ENCODE measurements at places on chromosomes 2 and 18. TPM values are rescaled to one million over a fixed set of nuclear protein-coding genes. Genes with fewer than 3 reads are reported as not detected.

DNA sequence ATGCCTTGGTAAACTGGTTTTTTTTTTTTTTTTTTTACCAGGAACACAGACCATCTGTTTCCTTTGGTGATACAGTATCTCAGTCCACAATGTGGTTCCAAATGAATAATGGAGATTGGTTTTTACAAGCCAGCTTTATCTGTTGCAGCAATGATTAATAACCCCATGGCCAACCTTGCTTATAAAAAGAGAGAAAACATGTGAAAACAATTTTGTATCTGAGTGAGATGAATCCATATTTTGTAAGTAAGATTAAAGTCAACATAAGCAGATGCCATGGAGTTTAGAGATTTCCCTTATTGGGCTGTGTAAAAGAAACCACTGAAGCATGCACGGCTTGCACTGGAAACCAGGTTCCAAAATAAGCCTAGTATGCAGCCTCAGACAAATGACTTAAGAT lies 108.6 kb upstream of the CNTNAP5 start:
- no peak for DNase-seq
- no peaks in the 10 kb centered on the region for H3K27me3 ChIP-seq
- H3K36me3 ChIP-seq: no peaks in the 10 kb centered on the region
- H3K4me3 ChIP-seq: no peak overlapping the region
- no peaks in the 10 kb centered on the region for H3K4me1 ChIP-seq
- no peak overlapping the region for H3K27ac ChIP-seq

UGT1A10 gene
- not detected for total RNA-seq

DNA sequence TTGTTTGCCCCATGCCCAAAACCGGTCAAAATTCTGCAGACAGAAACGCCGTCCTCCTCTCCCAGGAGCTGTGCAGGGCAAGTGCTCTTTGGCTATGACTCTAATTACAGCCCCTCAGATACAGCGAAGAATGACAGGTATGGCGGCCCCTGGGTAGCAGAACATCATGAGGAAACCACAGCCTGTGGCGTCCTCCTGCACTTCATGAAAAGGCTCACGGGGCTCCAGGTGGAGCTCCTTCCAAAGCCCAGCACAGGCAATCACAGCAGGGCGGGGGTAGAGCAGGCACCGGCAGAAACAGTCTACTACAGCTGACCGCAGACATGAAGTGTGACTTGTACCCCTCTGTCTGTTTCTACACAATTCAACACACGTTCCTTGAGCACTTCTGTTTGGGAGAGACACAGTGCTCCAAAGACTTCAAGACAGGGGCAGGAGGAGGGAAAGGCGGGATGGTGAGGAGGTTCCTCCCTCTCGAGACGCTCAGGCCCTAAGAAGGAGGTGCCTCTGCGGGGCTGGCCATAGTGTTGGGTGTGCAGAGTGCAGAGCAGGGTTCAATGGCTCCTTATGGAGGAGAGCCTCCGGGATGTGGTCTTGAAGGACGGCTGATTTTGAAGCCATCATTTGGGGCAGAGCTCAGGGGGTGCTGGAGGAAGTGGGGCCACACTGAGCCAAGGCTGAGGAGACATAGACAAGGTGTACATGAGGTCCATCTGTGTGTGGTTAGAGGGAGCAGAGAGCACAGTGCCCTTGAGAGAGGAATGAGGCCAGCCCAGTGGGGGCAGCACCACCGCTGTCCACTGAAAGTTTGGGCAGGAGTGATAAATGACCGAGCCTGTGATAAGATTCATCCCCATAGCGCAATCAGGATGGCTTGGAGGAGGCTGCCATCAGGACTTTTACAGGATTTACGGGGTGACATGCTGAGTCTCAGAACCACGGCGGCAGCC lies 468.3 kb downstream of the EIPR1 start:
- no peaks in the 10 kb centered on the region for H3K27me3 ChIP-seq
- no peak for DNase-seq
- no peak overlapping the region for H3K27ac ChIP-seq
- no peak overlapping the region for H3K4me3 ChIP-seq

ANKRD36B gene
- total RNA-seq: 34.2 TPM

TMEM37 gene
- 8.8 TPM for total RNA-seq

G6PC2 gene
- not detected for total RNA-seq

CHRND gene
- total RNA-seq: not detected

GRCh38 chr2:215431778-215432758 lies 3.8 kb downstream of the FN1 start:
- H3K36me3 ChIP-seq: no peaks in the 10 kb centered on the region
- no peak overlapping the region for H3K4me3 ChIP-seq
- no peak for DNase-seq
- H3K4me1 ChIP-seq: no peaks in the 10 kb centered on the region

DNA sequence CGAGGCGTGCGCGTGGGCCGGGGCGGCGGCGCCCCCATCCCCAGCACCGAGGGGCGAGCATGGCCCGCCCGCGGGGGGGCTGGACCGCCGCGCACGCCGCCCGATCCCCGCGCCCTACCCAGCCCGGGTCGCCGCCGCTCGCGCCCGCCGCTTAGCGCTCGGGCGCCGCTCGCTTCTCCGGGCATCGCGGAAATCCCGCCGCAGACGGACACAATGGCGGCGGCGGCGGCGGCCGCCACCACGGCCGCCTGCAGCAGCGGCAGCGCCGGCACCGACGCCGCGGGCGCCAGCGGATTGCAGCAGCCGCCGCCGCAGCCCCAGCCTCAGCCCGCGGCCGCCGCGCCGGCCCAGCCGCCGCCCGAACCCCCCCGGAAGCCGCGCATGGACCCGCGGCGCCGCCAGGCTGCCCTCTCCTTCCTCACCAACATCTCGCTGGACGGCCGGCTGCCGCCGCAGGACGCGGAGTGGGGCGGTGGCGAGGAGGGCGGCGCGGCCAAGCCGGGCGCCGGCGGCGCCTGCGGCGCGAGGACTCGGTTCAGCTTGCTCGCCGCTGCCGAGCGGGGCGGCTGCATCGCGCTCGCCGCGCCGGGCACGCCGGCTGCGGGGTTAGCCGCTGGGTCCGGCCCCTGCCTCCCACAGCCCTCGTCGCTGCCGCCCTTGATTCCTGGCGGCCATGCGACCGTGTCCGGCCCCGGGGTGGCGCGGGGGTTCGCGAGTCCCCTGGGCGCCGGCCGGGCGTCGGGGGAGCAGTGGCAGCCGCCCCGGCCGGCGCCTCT lies 453 bp downstream of the CABLES1 start:
- no peaks in the 10 kb centered on the region for H3K27me3 ChIP-seq
- H3K4me1 ChIP-seq: no peaks in the 10 kb centered on the region

- H3K4me3 ChIP-seq: no peak overlapping the region
- DNase-seq: no peak
- H3K27ac ChIP-seq: no peak overlapping the region
- peaks cover 5% of the 10 kb centered on the region for H3K4me1 ChIP-seq
- no peaks in the 10 kb centered on the region for H3K36me3 ChIP-seq
Observed at GRCh38 chr2:7013471-7014160, 96.4 kb downstream of the RNF144A start.

DNAH6 gene
- 3.0 TPM for total RNA-seq

GRCh38 chr2:227308784-227309183 lies 16.3 kb upstream of the MFF start:
- H3K4me3 ChIP-seq: no peak overlapping the region
- H3K27me3 ChIP-seq: no peaks in the 10 kb centered on the region
- no peak overlapping the region for H3K27ac ChIP-seq
- DNase-seq: no peak
- H3K36me3 ChIP-seq: no peaks in the 10 kb centered on the region

VIT gene
- 136 TPM for total RNA-seq

IL18RAP gene
- total RNA-seq: 2.3 TPM

- no peak overlapping the region for H3K27ac ChIP-seq
- no peaks in the 10 kb centered on the region for H3K36me3 ChIP-seq
- H3K4me3 ChIP-seq: no peak overlapping the region
- no peaks in the 10 kb centered on the region for H3K27me3 ChIP-seq
Observed at GRCh38 chr2:38164881-38165280, 88.9 kb upstream of the CYP1B1 start.

DNA sequence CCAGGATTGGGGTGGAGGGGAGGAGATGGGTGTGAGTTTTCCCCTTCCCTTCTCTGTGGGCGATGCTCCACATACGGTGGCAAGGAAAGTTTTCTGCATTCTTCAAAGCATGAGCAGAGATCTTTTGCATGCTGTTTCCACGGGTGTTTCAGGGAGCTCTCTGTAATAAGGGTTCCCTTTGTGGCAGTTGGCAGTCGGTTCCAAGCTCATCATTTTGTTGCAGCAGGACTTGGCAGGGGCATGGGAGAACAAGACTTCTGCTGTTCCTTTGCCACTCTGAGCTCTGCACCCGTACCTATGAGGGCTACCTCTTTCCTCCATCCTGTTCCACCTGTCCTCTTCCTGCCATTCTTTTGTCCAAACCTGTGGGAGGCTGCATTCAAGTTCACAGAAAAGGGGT lies 71.3 kb upstream of the SPRED2 start:
- no peak overlapping the region for H3K4me3 ChIP-seq
- H3K36me3 ChIP-seq: no peaks in the 10 kb centered on the region
- H3K4me1 ChIP-seq: no peaks in the 10 kb centered on the region
- H3K27me3 ChIP-seq: no peaks in the 10 kb centered on the region

SGO2 gene
- 4.6 TPM for total RNA-seq

HAUS1 gene
- total RNA-seq: 44.9 TPM

SCN7A gene
- 12.1 TPM for total RNA-seq

GRCh38 chr18:44673256-44673880 lies 7.3 kb upstream of the SETBP1 start:
- no peak overlapping the region for H3K4me3 ChIP-seq
- DNase-seq: no peak
- H3K4me1 ChIP-seq: no peaks in the 10 kb centered on the region
- H3K36me3 ChIP-seq: no peaks in the 10 kb centered on the region

- no peaks in the 10 kb centered on the region for H3K27me3 ChIP-seq
- DNase-seq: no peak
- no peak overlapping the region for H3K27ac ChIP-seq
- H3K4me3 ChIP-seq: no peak overlapping the region
- no peaks in the 10 kb centered on the region for H3K4me1 ChIP-seq
Observed at GRCh38 chr2:48543895-48544294, 13.9 kb downstream of the STON1 start.

- no peaks in the 10 kb centered on the region for H3K36me3 ChIP-seq
- H3K4me3 ChIP-seq: no peak overlapping the region
- no peak for DNase-seq
- H3K27ac ChIP-seq: no peak overlapping the region
- H3K27me3 ChIP-seq: no peaks in the 10 kb centered on the region
Observed at GRCh38 chr2:130873700-130874346, 37.1 kb downstream of the ARHGEF4 start.

GRCh38 chr2:111664275-111664850 lies 219.6 kb downstream of the ANAPC1 start:
- no peaks in the 10 kb centered on the region for H3K27me3 ChIP-seq
- no peaks in the 10 kb centered on the region for H3K36me3 ChIP-seq
- H3K4me1 ChIP-seq: no peaks in the 10 kb centered on the region

Measured in breast epithelium (tissue), 4 donors.